D721Med (cell line): ENCODE measurements at places on chromosomes 11 and 22.

DNA sequence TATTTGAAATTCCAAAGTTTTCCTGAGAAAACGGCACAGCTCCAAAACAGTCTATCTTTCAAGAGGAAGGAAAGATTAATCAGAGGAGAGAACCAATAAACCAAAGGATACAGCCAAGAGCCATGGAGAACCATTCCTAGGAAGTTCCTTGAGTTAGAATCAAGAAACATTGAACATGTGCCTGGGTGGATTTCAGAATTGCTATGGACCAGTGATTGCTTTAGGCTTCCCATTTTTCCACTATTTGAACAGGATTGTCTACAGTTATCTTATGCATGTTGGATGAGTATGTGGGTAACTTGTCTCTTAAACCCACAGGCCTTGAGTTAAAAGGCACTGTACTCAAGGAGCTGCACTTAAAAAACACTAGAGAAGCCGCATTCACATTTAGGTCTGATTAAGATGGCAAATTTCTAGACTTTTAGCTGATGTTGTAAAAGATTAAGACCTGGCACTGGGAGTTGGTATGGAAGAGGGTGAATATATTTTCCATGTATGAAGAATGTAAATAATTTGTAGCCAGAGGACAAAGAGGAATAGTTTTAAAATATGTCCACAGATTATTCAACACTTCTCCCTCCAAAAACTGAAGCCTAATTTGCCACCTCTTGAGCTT, 11.2 kb upstream of the DEUP1 start:
- no peak for DNase-seq

- no peak for DNase-seq
These were observed 337 bp downstream of the RPLP2 start for GRCh38 chr11:810040-810567.

DNA sequence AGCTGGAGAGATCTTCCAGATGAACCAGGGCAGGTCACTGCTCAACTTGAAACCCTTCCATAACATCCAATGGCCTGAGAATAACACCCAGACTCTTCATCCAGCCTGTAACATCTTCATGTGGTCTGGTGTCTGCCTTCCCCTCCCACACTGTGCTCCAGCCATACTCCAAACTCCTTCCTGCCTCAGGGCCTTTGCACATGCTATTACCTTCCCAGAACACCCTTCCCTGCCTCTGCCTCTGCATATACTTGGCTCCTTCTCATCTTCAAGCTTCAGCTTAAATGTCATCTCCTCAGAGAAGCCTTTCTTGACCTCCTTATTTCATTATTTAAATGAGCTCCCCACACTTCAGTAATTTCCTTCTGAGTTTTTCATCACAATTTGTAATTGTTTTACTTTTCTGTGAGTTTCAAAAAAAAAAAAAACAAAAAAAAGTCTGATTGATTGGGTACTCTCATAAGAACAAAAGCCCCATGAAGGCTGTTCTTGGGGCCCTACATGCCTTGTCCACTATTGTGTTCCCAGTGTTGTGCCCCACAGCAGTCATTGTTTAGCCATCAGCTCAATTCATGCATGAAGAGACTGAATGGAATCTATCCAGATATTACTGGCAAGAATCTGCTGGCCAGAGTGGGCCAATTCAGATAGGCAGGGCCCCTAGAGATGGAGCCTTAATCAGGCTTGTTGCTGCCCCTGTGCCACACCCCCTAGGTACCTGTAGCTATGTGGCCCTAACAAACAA, 22.1 kb downstream of the LMO1 start:
- DNase-seq = no peak

GRCh38 chr11:104918113-104918824, 20.0 kb upstream of the CASP12 start:
- DNase-seq = no peak

DNA sequence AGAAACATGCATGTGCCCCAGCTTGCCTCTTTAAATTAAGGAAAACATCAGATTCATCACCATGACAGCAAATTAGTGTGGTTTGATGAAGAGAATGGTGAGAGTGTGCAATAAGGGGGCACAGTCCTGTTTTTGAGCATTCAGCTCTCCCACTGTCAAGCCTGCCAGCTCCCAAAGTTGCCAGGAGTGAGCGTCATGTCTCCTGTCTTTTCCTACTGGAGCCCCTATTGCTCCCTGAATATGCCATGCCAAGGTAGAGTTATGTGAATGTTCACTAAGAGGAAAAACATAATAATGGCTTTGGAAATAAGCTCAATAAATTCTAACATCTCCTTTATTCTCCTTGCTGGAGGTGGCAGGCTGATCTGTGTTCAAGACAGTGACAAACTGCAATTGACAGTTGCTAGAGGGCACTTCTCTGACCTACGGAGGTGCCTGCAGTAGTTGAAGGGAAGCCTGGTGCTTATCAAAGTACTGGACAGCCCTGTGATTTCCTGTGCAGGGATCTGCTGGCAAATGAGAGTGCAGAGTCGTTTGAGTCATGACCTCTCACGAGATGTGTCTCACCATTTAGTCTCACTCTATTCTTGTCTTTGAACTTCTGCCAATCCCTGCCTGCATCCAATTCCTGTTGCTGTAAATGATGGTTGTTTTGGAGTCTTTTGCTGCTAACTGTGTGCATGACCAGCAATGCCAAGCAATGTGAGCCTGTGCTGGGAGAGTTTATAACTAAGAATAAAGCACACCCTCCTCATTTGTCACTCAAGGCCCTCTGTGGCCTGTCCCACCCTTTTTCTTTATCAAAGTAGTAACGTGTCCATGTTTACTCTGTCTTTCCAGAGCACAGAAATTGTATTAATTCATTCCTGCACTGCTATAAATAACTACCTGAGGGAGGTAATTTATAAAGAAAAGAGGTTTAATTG, 34.8 kb downstream of the MRGPRX2 start:
- DNase-seq = no peak

GRCh38 chr11:128913806-128914205, 22.6 kb downstream of the KCNJ5 start:
- DNase-seq = no peak

DNA sequence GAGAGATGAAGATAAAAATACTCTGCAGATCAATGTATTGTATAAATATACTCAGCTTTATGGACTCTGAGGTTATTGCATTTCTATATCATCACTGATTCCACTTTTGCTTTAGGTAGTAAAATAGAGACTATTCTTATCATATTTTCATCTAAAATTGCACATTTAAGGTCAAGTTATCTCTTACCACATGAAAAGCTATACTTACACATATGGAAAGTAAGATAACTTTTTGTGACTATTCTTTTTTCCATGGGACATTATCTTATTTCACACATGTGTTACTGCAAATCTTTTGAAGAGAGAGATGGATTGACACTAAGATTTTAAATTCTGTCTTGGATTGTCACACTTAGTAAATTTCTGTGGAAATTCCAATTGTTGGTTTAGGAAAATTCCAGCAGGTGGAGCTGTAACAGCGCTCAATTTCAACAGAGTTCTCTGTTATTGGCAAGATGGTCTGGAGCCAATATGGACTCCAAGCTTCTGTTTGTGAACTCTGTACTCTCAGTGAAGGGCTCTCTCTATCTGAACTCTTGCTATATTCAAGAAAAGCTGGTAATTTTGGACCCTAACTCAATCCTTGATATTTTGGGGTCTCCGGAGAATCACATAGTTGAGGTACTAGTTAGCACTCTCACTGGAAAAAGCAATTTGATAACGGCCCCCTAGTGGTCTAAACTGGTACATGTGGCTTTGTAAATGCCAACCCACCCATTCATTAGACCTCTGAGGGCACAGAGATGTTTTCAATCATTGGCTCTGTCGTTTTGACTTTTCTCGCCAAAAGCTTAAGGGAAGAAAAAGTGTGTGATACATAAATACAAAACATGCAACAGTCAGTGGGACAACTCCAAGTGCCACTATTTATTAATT, 429.7 kb downstream of the ETS1 start:
- DNase-seq = no peak

- no peak for DNase-seq
These were observed 3.9 kb downstream of the MAML2 start for GRCh38 chr11:96338910-96339705.

- DNase-seq = no peak
These were observed 14.4 kb downstream of the OSBPL5 start for GRCh38 chr11:3150726-3151125.

- DNase-seq = no peak
These were observed 110.7 kb upstream of the ANO5 start for GRCh38 chr11:22082178-22082577.

GRCh38 chr11:122782222-122782621, 56.1 kb upstream of the CRTAM start:
- no peak for DNase-seq

GRCh38 chr11:113385749-113386148, 1.8 kb upstream of the ANKK1 start:
- no peak for DNase-seq

DNA sequence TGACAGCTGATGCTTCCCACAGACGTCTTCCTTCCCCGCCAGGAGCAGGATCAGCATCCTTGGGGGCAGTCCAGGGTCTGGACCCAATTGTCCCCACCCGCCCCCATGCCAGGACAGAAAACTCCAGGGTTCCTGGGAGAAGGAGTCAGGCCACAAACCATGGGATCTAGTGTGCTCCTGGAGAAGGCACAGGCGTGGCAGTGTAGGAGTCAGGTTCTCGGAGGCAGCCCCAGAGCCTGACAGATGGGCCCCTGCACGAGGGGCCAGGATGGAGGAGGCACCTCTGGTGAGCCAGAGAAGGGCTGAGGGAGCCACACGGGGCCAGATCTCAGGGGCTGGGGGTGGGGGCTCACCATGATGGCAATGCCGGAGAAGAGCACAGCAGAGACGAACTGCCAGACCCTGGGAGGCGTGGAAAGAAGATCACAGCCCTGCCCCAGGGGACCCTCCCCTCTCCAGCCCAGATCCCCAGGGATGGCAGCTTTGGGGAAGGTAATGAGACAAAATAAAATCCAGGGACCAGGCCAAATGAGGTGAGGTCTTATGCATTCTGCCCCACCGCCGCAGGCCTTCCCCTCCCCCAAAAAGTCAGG, 13.6 kb downstream of the TP53I11 start:
- DNase-seq = peak; percentile 43

DNA sequence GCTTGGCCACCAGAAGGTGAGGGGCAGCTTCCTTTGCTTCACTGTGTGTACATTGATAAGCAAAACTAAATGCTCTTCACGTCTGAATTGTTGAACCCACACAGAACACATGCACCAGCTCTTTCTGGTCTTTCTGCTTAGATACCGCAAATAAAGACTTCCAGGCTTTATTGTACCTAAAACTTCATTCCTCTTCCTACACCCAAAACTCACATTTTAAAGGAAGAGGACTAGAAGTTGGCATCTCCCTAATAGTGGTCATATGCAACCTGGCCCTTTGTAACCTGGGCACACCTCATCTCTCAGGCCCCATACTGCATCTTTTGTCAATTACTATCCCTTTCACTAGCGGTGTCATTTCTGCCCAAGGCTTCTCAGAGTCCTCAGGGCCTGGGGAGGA, 5.9 kb downstream of the SLC17A6 start:
- no peak for DNase-seq

DNA sequence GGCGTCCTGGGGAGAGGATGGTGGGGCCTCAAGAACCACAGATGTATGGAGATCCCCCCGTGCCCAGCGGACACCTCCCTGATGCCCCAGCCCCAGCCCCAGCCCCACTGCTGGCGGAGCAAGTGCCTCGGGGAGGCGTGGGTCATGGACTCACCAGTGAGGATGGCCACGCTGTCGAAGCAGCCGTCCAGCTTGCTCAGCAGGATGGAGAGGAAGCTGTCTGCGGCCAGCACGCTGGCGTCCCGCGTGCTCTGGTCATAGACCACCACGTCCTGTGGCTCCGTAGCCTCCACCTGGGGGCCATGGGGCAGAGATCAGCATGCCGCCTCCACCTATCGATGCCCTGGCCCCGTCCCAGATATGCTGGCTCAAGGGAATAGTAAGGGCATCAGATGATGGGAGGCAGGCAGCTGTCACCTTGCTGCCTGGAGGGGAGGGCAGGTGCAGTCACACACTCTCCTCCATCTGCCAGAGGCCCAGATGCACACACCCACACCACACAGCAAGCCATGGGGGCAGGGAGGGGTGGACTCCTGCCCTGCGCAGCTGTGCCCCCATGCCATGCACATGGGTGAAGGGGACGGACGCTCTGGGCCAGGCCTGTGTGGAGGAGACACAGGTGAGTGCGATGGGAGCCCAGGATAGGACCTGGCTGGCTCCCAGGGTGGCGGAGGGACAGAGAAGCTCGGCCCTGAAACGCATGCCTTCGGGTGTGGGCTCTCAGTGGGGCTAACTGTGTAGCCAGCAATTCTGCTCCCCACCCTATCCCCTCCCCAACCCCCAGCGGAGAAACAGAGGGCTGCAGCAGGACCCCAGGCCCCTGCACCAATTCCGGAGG, 8.2 kb downstream of the DUSP8 start:
- no peak for DNase-seq

GRCh38 chr22:49517211-49517610, 310.5 kb downstream of the BRD1 start:
- no peak for DNase-seq

- DNase-seq = no peak
These were observed 103.2 kb upstream of the ANO3 start for GRCh38 chr11:26228778-26229177.

- no peak for DNase-seq
These were observed 7.3 kb downstream of the PDGFB start for GRCh38 chr22:39237318-39238100.

- DNase-seq = no peak
These were observed 98.4 kb upstream of the PITPNB start for GRCh38 chr22:28017558-28017820.

- DNase-seq = no peak
These were observed 17.8 kb upstream of the RRM1 start for GRCh38 chr11:4076774-4077173.

- no peak for DNase-seq
These were observed 12.6 kb downstream of the CD5 start for GRCh38 chr11:61114913-61115312.

GRCh38 chr11:101003468-101003867, 126.1 kb downstream of the PGR start:
- no peak for DNase-seq

GRCh38 chr11:73170140-73170539, 28.0 kb upstream of the FCHSD2 start:
- DNase-seq = no peak

GRCh38 chr11:36241497-36241896, 47.7 kb downstream of the COMMD9 start:
- DNase-seq = no peak

DNA sequence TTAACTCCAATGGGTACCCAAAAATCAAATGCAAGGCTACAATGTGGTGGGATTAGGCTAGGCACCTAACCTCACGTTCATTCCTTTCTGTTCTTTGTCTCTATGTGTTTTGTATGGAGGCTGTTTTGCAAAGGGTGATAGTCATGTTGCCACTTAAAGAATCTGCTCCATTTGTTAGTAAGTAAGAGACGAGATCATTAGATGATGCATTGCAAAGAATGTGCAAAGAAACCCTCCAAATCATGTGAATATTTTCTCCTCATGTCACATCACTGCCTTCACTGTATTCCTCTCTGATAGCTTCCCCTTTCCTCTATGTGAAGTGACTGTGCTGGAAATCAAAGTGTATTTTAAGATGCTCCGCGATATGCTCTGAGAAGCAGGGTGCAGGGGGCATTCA, 11.9 kb downstream of the SYT13 start:
- no peak for DNase-seq

GRCh38 chr11:122439866-122440810, 215.4 kb upstream of the UBASH3B start:
- no peak for DNase-seq

GRCh38 chr22:31631436-31631835, 30.6 kb downstream of the PISD start:
- no peak for DNase-seq
